Upper lobe of right lung (tissue), 1 donor: ENCODE measurements at places on chromosomes 6 and 20.

DNA sequence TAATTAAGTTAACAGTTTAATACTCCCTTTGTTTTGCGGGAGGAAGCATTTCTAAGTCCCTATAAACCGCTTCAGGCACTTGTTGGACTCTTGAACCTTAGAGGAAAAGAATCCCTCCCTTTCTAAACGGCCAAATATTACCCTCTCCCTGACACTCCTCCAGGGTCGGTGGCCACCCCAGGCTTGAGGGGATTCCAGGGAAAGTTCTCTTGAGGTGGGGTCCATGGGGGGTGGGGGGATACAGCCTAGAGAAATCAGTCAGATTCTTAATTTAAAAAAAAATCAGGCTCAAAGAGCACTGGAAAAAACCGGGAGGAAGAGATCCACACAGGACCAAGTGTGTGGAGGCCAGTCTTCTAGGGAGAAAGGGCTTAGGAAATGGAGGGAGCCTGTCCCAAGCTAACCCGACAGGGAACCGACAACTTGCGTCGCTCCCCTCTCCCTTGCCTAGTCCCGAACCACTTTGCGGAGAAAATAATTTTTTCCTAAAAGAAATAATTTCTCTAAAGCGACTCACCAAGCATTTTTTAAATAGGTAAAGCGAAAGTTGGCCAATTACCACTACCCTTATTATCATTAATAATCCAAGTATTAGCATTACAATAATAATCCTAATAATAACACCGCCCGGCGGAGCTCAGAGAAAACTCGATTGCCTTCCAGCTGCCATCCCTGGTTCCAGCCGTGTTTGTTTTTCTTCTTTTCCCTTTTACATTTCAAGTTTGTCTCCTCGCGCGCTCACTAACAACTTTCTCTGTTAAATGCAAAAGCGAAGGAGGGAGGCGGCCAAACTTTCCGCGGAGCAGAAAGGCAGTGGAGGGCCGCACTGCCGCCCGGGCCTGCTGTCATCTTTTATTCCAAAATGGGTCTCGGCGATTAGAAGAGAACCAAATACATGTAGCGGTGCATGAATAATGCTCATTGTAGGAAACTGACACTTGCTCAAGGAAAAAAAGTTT is 4.8 kb downstream of the NR2E1 start:
- H3K4me1 ChIP-seq, result peaks cover 50% of the 10 kb centered on the region
- H3K27ac ChIP-seq, result no peak overlapping the region
- H3K4me3 ChIP-seq, result no peak overlapping the region
- H3K36me3 ChIP-seq, result no peaks in the 10 kb centered on the region
- peaks cover 100% of the 10 kb centered on the region for H3K27me3 ChIP-seq

DNA sequence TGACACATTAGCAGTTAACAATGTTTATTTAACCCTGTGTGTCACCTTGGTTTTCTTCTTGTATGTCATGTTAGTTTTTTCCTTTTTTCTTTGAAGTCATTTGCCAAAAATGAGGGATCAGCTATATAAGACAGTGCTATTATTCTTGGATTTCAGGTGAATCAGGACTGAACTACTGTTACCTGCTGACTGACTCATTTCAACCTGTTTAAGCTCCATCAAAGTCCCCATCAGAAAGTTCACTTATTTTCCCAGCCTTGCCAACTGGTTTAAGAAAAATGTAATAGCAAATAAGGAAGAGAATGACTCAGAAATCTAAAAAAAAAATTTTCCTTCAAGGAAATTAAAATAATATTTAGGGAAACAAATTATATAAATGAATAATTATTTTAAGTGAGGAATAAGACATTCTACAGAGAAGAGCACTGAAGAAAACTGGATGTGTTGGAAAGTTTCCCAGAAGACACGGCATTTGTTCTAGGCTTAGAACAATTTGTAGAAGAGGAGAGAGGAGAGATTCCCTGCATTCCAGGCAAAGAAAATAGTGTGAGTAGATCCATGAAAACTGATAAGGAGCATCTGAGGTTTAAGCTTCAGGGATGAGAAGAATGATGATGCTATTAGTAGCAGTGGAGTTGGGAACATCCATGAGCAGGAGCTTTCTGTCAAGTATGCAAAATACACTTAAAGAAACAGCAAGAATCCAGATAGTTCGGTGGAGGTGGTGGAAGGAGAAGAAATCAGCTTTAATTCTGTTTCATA is 84.9 kb upstream of the SIM1 start:
- DNase-seq, result no peak
- no peaks in the 10 kb centered on the region for H3K36me3 ChIP-seq
- H3K4me1 ChIP-seq, result peaks cover 6% of the 10 kb centered on the region
- no peak overlapping the region for H3K27ac ChIP-seq
- H3K4me3 ChIP-seq, result no peak overlapping the region
- no peaks in the 10 kb centered on the region for H3K27me3 ChIP-seq

- DNase-seq, result no peak
- no peak overlapping the region for H3K27ac ChIP-seq
- H3K27me3 ChIP-seq, result no peaks in the 10 kb centered on the region
- no peaks in the 10 kb centered on the region for H3K36me3 ChIP-seq
- no peak overlapping the region for H3K4me3 ChIP-seq
- no peaks in the 10 kb centered on the region for H3K4me1 ChIP-seq
These were observed 125.3 kb upstream of the PLCB4 start for GRCh38 chr20:8943631-8944030.

DNA sequence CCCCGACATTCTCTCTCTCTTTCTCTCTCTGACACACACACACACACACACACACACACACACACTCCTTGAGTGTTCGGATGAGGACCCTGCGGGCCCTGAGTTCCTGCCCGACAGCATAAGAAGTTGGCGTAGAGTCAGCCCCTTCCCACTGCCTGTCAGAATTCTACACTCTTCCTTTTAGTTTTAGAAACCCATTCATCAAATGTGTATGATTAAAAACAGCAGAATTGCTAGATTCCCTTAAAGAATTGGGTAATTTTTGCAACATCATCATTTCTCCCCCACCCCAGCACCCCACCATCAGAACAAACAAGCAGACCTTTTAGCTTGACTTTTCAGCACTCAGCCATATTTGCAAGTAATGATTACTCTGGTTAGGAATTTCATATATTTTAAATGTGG is 322.8 kb downstream of the FARS2 start:
- H3K4me3 ChIP-seq, result no peak overlapping the region
- no peak for DNase-seq
- H3K27ac ChIP-seq, result no peak overlapping the region
- no peaks in the 10 kb centered on the region for H3K27me3 ChIP-seq

DNA sequence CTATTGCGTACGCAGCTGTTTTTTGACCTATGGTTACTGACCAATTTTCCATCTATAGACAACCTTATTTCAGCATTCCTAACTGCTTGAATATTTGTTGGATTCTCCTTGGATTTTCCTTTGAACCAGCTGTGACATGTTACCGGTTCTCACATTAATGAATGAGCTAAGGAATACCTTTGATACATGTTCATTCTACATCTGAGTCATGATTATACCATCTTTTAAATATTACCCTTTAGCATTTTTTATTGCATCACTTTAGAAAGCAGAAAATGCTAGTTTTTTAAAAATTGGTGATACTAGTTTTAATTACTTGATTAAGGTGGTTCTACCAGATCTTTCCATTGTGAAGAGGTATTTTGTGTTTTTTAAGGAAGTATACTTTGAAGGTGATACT is 1.9 kb upstream of the IGF2R start:
- no peak overlapping the region for H3K4me3 ChIP-seq
- no peak for DNase-seq
- H3K36me3 ChIP-seq, result no peaks in the 10 kb centered on the region
- H3K27me3 ChIP-seq, result no peaks in the 10 kb centered on the region
- H3K27ac ChIP-seq, result no peak overlapping the region

- H3K4me3 ChIP-seq, result no peak overlapping the region
- no peaks in the 10 kb centered on the region for H3K36me3 ChIP-seq
- H3K4me1 ChIP-seq, result no peaks in the 10 kb centered on the region
These were observed 59.5 kb upstream of the NELFCD start for GRCh38 chr20:58921564-58921963.

GRCh38 chr20:62357187-62357667 is 9.9 kb downstream of the LAMA5 start:
- no peaks in the 10 kb centered on the region for H3K36me3 ChIP-seq
- peaks cover 75% of the 10 kb centered on the region for H3K4me1 ChIP-seq
- no peak for DNase-seq
- H3K4me3 ChIP-seq, result peak overlapping the region; percentile 13
- H3K27me3 ChIP-seq, result no peaks in the 10 kb centered on the region
